Astrocyte of the spinal cord (primary cell): ENCODE measurements at places on chromosomes 7 and 10.

DNA sequence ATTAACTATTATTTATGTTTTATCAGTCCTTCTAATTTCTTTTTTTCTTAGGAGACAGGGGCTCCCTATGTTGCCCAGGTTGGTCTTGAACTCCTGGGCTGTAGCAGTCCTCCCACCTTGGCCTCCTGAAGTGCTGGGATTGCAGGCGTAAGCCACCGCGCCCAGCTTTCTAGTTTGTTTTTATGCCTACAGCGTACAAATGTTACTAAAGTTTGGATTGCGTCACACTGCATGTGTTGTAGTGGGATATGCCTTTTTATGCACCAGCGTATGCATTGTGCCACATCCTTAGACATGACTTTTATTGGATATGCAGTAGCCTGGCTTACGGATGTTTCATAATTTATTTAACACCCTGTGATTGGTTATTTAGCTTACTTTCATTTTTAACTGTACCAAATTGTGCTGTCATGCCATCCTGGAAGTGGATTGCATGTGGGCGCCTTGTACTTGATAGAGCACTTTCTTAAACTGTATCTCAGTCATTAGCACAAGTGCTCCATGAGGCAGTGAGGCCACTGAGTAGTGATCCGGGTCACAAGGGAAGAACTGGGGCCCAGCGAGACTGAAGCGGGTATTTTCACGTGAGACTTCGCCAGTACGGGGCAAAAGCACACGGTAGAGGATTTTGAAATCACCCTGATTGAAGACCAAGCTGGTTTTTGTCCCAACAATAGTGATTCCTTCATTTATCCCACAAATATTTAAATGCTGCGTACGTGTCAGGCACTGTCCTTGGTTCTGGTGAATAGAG is 165.0 kb downstream of the MGMT start:
- no peak for DNase-seq

- no peak for DNase-seq
Observed at GRCh38 chr10:63753808-63754207, 232.6 kb downstream of the REEP3 start.

- no peak for DNase-seq
Observed at GRCh38 chr10:44965651-44966097, 6.1 kb downstream of the RASSF4 start.

- no peak for DNase-seq
Observed at GRCh38 chr10:78348411-78349164, 314.9 kb downstream of the RPS24 start.

- peak; percentile 17 for DNase-seq
Observed at GRCh38 chr7:148395990-148396716, 194.4 kb upstream of the C7orf33 start.

- DNase-seq, result no peak
Observed at GRCh38 chr7:68439897-68440296, 1158.4 kb upstream of the AUTS2 start.

- no peak for DNase-seq
Observed at GRCh38 chr7:135197343-135197742, 14.0 kb downstream of the WDR91 start.

DNA sequence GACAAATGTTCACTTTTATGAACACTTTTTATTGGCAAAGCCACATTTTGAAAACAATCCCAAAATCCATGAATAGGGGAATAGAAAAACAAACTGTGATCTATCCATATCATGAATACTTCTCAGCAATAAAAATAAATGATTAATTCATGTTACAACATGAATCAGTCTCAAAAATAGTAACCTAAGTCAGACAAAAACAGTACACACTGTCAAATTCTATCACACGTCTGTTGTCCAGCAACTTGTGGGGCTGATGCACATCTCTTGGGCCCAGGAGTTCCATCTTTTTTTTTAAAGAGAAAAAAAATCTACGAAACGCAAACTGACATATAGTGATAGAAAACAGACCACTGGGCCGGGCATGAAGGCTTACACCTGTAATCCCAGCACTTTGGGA is 71.0 kb downstream of the LARP4B start:
- DNase-seq, result no peak
